Pancreas (tissue), 10 donors: ENCODE measurements at places on chromosomes 7 and 10.

DNA sequence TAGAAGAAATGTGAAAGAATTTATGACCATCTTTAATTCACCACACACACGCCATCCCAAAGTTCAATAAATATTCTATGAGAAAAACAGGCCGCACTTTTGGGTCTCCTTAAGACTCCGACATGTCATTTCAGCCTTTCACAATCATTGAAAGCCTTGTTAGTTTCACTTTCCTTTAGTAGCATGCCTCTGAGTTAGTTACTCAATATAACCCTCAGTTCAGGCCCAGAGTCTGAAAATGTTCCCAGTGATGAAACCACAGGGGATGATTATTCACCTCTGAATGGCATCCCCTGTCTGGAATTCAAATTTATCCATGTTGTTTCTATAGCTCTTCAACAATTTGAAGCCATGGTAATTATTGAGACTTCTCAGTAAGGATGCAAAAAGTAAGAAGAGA is 278.1 kb upstream of the NRP1 start:
- no peak for DNase-seq
- no peaks in the 10 kb centered on the region for H3K27me3 ChIP-seq
- H3K27ac ChIP-seq: no peak overlapping the region

- no peak overlapping the region for H3K4me3 ChIP-seq
- H3K4me1 ChIP-seq: no peaks in the 10 kb centered on the region
- H3K27ac ChIP-seq: no peak overlapping the region
- no peaks in the 10 kb centered on the region for H3K36me3 ChIP-seq
- no peak for DNase-seq
These were observed 202.3 kb upstream of the KLF6 start for GRCh38 chr10:3987143-3987974.

GRCh38 chr7:137961200-137962177 is 40.4 kb downstream of the CREB3L2 start:
- no peaks in the 10 kb centered on the region for H3K36me3 ChIP-seq
- DNase-seq: no peak
- H3K4me1 ChIP-seq: peaks cover 7% of the 10 kb centered on the region
- no peaks in the 10 kb centered on the region for H3K27me3 ChIP-seq
- H3K27ac ChIP-seq: no peak overlapping the region

GRCh38 chr10:28432210-28432676 is 100.7 kb upstream of the WAC start:
- no peaks in the 10 kb centered on the region for H3K27me3 ChIP-seq
- no peaks in the 10 kb centered on the region for H3K36me3 ChIP-seq
- H3K4me3 ChIP-seq: no peak overlapping the region
- peak; percentile 57 for DNase-seq

DNA sequence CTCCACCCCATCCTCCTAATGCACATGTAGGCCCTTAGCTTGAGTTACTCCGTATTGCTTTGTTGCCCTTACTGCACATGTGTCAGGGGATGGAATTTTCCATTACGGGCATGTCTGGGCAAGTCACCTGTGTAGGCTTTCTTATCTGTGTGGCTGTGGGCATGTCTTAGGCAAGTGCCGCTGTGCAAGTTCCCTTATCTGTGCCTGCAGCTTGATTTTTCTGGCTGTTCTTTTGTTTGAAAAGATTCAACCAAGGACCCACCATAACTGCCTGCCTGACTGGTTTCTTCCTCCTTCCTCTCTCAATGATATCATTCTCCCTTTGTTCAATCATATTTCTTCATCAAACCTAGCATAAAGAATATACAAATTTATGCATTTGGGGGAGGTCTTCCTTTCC is 88.5 kb downstream of the AKR1D1 start:
- no peak overlapping the region for H3K27ac ChIP-seq
- DNase-seq: no peak
- no peaks in the 10 kb centered on the region for H3K36me3 ChIP-seq
- no peak overlapping the region for H3K4me3 ChIP-seq
- no peaks in the 10 kb centered on the region for H3K27me3 ChIP-seq
- H3K4me1 ChIP-seq: no peaks in the 10 kb centered on the region

GRCh38 chr10:36450380-36450779 is 675.0 kb upstream of the ANKRD30A start:
- H3K4me1 ChIP-seq: no peaks in the 10 kb centered on the region
- H3K4me3 ChIP-seq: no peak overlapping the region
- no peak for DNase-seq
- no peak overlapping the region for H3K27ac ChIP-seq
- H3K27me3 ChIP-seq: no peaks in the 10 kb centered on the region
